ENCODE measurements at places on chromosomes 4 and X. TPM values are rescaled to one million over a fixed set of nuclear protein-coding genes. Genes with fewer than 3 reads are reported as not detected.

DNA sequence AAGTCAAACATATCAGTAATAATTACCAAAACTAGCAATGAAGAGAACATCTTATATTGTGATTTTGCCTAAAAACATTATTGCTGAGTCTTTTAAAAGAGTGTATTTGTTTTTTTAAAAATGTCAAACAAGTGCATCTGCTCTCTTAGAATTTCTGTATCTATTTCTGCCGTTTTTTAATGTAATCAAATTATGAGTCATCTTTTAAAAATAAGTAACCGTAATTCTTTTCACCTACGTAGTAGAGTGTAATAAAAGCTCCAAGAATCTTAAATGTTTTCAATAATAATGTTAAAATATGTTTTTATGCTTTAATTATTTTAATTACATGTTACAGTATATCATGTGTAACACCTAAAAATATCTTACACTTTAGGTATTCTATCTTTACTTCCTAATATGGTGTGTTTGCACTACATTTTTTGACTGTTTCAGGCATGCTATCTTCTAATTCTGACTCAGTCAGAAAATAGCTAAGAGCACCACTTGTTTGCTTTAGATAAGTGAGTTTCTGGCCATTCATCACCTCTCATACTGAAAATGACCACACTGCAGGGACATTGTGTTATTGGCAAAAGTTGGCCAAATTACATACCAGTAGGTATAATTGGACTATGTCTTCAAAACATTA, 368.5 kb downstream of the PCDH7 start:
- H3K4me3 ChIP-seq, result no peak overlapping the region
- DNase-seq, result no peak
- H3K36me3 ChIP-seq, result no peaks in the 10 kb centered on the region
- no peak overlapping the region for H3K27ac ChIP-seq

- H3K27ac ChIP-seq, result no peak overlapping the region
- H3K4me3 ChIP-seq, result no peak overlapping the region
- H3K4me1 ChIP-seq, result no peaks in the 10 kb centered on the region
Observed at GRCh38 chr4:98720871-98721480, 62.6 kb upstream of the TSPAN5 start.

DNA sequence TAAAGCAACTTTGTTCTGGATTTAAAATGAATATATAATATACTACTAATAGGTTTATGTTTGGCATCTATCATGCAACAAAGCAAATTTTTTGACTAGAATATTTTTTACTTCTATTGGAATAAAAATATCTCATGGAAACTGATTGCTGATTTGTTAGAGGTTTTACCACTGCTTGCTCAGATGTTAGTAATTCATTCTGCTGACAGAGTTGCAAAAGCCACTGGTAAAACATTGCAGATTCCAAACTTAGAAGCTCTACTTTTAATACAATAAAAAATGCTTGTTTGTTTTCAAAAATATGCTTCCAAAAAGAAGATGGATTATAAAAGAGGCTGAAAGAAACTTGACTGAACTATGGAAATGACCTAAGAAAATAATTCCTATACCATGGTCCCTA, 795.2 kb downstream of the PCDH18 start:
- no peaks in the 10 kb centered on the region for H3K4me1 ChIP-seq
- no peaks in the 10 kb centered on the region for H3K36me3 ChIP-seq
- H3K27me3 ChIP-seq, result no peaks in the 10 kb centered on the region
- DNase-seq, result no peak

GRCh38 chrX:70480660-70481018, 36.0 kb downstream of the DLG3 start:
- DNase-seq, result no peak
- peaks cover 22% of the 10 kb centered on the region for H3K4me1 ChIP-seq
- no peaks in the 10 kb centered on the region for H3K27me3 ChIP-seq
- peak overlapping the region; percentile 80 for H3K27ac ChIP-seq
- no peaks in the 10 kb centered on the region for H3K36me3 ChIP-seq

DNA sequence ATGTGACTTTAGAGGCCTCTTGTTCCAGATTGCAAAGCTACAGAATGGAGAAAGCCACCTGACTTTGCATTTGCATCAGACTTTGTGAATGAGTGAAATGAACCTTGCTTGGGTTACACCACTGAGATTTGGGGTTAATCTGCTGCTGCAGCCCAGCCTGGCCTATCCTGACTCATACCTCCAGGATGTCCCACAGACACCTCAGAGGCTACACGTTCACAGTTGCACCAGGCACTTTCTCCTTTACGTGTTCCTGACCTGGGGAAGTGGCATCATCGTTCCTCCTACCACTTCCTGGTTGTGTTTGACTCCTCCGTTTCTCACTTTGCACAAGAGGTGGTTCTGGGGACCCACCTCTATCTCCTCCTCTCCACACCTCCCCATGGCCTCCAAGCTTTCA, 9.2 kb upstream of the SORCS2 start:
- DNase-seq, result no peak
- H3K27me3 ChIP-seq, result no peaks in the 10 kb centered on the region
- H3K4me3 ChIP-seq, result no peak overlapping the region
- no peaks in the 10 kb centered on the region for H3K4me1 ChIP-seq
- no peaks in the 10 kb centered on the region for H3K36me3 ChIP-seq

GRCh38 chr4:127920521-127920920, 39.8 kb downstream of the PLK4 start:
- peaks cover 23% of the 10 kb centered on the region for H3K36me3 ChIP-seq
- no peak for DNase-seq
- H3K27me3 ChIP-seq, result no peaks in the 10 kb centered on the region
- no peak overlapping the region for H3K27ac ChIP-seq
- H3K4me3 ChIP-seq, result no peak overlapping the region

GRCh38 chrX:19840899-19841648, 46.3 kb downstream of the SH3KBP1 start:
- no peak for DNase-seq
- H3K4me1 ChIP-seq, result no peaks in the 10 kb centered on the region
- H3K4me3 ChIP-seq, result no peak overlapping the region
- no peaks in the 10 kb centered on the region for H3K36me3 ChIP-seq
- H3K27ac ChIP-seq, result no peak overlapping the region
- no peaks in the 10 kb centered on the region for H3K27me3 ChIP-seq

- H3K27ac ChIP-seq, result no peak overlapping the region
- no peak overlapping the region for H3K4me3 ChIP-seq
- no peaks in the 10 kb centered on the region for H3K36me3 ChIP-seq
- no peaks in the 10 kb centered on the region for H3K4me1 ChIP-seq
Observed at GRCh38 chr4:153155686-153156085, 48.6 kb upstream of the TRIM2 start.

DNA sequence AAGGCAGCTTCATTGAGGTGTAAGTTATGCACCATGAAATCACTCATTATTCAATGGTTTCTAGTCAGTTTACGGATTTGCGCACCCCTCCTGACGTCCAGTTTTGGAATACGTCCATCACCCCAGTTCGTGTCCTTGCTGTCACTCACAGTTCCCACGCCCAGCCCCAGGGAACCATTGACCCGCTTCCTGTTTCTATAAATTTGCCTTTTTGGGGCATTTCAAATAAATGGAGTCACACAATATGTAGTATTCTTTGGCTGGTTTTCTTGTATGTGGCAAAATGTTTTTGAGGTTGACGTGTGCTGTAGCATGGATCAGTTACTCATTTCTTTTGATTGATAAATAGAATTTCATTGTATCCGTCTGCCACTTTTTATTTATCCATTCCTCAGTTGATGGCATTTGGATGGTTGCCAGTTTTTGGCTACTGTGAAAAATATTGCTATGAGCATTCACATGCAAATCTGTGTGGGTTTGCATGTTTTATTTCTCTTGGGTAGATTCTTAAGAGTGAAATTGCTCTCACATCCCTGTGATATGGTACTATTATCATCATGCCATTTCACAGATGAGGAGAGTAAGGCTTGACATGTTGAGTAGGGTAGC, 18.4 kb upstream of the SORCS2 start:
- DNase-seq, result peak; percentile 1
- H3K27me3 ChIP-seq, result no peaks in the 10 kb centered on the region
- H3K4me3 ChIP-seq, result no peak overlapping the region
- H3K27ac ChIP-seq, result no peak overlapping the region
- no peaks in the 10 kb centered on the region for H3K36me3 ChIP-seq

DNA sequence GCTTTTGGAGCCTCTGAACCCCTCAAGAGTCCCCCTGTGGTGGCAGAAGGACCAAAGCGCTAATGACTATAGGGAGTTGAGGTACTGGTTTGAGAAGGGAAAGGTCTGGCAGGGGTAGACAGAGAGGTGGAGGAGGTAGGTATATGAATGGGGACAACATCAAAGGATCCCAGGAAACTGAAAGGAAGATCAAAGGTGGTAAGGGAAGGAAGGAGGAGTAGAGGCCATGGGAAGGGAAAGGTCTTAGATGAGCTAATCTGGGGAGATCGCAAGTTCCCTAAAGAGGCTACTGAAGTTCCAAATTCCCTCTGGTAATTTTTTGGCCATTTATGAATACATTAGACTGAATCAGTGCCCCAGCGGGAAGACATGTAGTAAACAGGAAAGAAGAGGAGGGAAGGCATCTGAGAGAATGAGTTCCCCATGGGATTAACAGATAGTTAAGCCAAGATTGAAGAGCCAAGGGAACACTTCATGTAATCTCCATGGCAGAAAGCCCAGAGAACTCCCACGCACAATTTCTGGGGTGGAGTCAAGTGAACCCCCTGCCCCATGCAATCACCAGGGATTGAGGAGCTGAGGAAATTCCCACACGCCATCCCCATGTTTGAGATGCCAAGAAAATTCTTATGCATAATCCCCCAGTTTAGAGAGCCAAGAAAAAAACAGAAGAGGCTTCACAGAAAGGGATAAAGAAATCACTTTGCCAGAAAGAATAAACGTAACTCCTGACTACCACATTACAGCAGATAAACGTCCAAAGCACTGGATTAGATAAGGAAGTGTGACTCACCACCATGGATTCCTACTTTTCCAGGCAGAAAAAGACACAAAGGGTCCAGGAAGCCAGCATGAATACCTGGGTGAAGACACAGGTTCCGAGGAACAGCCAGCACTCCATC, 25.8 kb downstream of the ZNF630 start:
- H3K36me3 ChIP-seq, result no peaks in the 10 kb centered on the region
- H3K4me3 ChIP-seq, result no peak overlapping the region
- peak overlapping the region; percentile 2 for H3K27ac ChIP-seq
- DNase-seq, result no peak
- H3K4me1 ChIP-seq, result no peaks in the 10 kb centered on the region
- H3K27me3 ChIP-seq, result no peaks in the 10 kb centered on the region

- no peak for DNase-seq
Observed at GRCh38 chrX:33949300-33949699, 182.8 kb downstream of the FAM47A start.

DNA sequence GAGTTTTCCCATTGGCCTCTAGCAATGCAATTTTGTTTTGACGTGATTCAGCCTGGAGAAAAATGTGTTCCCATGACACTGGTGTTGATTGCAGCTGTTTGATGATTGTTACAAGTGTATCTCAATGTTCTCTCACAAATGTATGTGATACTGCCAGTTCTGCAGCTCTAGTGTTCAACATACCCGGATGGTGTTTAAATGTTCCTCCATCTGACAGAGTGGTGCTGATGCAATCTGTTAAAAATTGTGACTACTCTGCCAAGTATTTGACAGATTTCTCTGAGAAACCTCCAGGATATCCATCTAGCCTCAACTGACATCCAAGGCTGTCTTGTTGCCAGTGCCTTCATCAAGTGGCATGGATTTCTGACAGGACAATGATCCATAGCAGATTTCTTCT, 657.2 kb upstream of the DIAPH2 start:
- no peaks in the 10 kb centered on the region for H3K4me1 ChIP-seq
- H3K27ac ChIP-seq, result no peak overlapping the region
- DNase-seq, result no peak
- H3K27me3 ChIP-seq, result no peaks in the 10 kb centered on the region
- H3K36me3 ChIP-seq, result no peaks in the 10 kb centered on the region

- no peaks in the 10 kb centered on the region for H3K27me3 ChIP-seq
- H3K27ac ChIP-seq, result no peak overlapping the region
- DNase-seq, result no peak
- no peaks in the 10 kb centered on the region for H3K36me3 ChIP-seq
- H3K4me1 ChIP-seq, result no peaks in the 10 kb centered on the region
Observed at GRCh38 chr4:80619070-80619674, 283.6 kb downstream of the CFAP299 start.

GRCh38 chr4:109010521-109010920, 247.7 kb upstream of the ETNPPL start:
- H3K27me3 ChIP-seq, result no peaks in the 10 kb centered on the region
- no peaks in the 10 kb centered on the region for H3K4me1 ChIP-seq
- no peak for DNase-seq
- no peak overlapping the region for H3K27ac ChIP-seq
- no peak overlapping the region for H3K4me3 ChIP-seq

GRCh38 chr4:105840426-105841174, 54.7 kb upstream of the NPNT start:
- no peak overlapping the region for H3K4me3 ChIP-seq
- no peaks in the 10 kb centered on the region for H3K27me3 ChIP-seq
- H3K36me3 ChIP-seq, result no peaks in the 10 kb centered on the region
- peaks cover 12% of the 10 kb centered on the region for H3K4me1 ChIP-seq
- no peak overlapping the region for H3K27ac ChIP-seq
- no peak for DNase-seq

DNA sequence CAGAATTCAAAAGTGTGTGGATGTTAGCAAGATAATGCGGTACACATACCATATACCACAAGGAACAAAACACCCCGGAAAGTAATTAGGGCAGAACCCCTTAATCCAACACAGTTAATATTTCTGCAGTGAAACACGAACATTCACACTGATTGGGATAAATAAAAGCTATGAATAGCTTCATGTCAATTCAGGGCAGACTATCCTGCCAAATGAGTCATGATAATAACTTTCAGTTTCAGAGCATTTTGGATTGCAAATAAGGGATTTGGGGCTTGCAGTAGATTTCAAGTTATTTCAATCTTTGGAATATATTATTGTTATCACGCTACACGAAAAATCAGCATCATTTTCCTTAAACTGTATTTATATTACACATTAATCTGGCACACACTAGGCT, 24.3 kb downstream of the IRF2 start:
- H3K4me1 ChIP-seq, result peaks cover 19% of the 10 kb centered on the region
- no peak overlapping the region for H3K27ac ChIP-seq
- no peaks in the 10 kb centered on the region for H3K27me3 ChIP-seq
- no peaks in the 10 kb centered on the region for H3K36me3 ChIP-seq
- DNase-seq, result no peak

- no peak overlapping the region for H3K27ac ChIP-seq
- no peaks in the 10 kb centered on the region for H3K36me3 ChIP-seq
- no peak for DNase-seq
- H3K27me3 ChIP-seq, result no peaks in the 10 kb centered on the region
Observed at GRCh38 chr4:78682070-78682469, 94.1 kb upstream of the BMP2K start.

- no peak overlapping the region for H3K4me3 ChIP-seq
- H3K27ac ChIP-seq, result no peak overlapping the region
- no peak for DNase-seq
- no peaks in the 10 kb centered on the region for H3K27me3 ChIP-seq
- H3K4me1 ChIP-seq, result no peaks in the 10 kb centered on the region
- no peaks in the 10 kb centered on the region for H3K36me3 ChIP-seq
Observed at GRCh38 chrX:9897761-9898161, 69.4 kb upstream of the CLDN34 start.

GRCh38 chr4:42411803-42412202, 14.5 kb downstream of the SHISA3 start:
- H3K27ac ChIP-seq, result no peak overlapping the region
- H3K4me3 ChIP-seq, result no peak overlapping the region
- H3K4me1 ChIP-seq, result no peaks in the 10 kb centered on the region
- H3K36me3 ChIP-seq, result no peaks in the 10 kb centered on the region

The DUSP21 gene
- not detected for polyA plus RNA-seq

The CXCL8 gene
- polyA plus RNA-seq, result 1.9 TPM

The PARM1 gene
- 29.7 TPM for polyA plus RNA-seq

The RTL9 gene
- not detected for polyA plus RNA-seq

The DTHD1 gene
- polyA plus RNA-seq, result not detected

The ARHGAP36 gene
- polyA plus RNA-seq, result not detected

The NSUN7 gene
- polyA plus RNA-seq, result 6.1 TPM

The ATOH1 gene
- polyA plus RNA-seq, result not detected

The GAGE12J gene
- not detected for polyA plus RNA-seq

Measured in pancreas (tissue), 10 donors.